ENCODE measurements at places on chromosomes 11 and 22.
A peak's percentile ranks its signal among the peaks of the same experiment; 100 is the strongest.

DNA sequence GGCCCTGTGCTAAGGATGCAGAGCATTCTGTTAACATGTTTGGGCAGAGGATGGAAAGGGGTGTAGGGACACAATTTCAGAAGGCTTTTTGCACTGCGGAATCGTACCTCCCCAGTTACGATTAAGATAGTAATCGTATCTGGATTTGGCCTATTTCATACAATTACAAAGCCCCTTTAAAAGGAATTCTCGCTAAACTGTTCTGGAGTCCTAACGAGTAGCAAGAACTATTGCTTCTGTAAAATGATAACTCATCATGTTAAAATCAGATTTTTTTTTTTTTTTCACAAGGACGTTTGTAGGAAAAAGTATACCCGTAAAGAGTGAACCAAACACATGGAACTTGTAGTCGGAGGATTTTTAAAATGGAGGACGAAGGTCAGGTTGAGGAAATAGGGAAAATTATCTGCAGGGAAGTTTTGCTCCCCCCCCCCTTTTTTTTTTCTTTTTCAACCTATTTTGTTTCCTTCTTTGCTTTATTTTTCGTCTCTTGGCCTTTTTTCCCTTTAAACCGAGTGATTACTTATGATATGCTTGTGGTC lies 934 bp downstream of the HSD17B12 start:
- DNase-seq: no peak

GRCh38 chr11:118918686-118919280 lies 6.9 kb downstream of the BCL9L start:
- peak; percentile 59 for DNase-seq

DNA sequence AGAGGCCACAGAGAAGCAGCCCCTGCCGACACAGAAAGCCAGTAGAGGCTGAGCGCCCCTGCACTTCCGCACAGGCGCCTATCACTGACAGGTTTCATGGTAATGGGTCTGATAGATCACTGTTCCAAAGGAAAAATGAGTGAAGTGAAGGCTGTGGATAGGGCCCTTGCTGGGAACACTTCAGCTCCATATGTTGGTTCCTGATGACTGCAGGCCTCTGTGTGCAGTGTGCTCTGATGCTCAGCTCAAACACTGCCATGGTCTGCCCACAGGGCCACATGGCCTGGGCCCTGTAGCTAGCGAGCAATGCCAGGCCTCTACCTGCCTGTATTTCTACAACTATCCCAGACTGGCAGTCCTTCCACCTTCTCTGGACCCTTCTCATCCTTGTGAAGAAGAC lies 62.7 kb upstream of the CLTCL1 start:
- DNase-seq: no peak

DNA sequence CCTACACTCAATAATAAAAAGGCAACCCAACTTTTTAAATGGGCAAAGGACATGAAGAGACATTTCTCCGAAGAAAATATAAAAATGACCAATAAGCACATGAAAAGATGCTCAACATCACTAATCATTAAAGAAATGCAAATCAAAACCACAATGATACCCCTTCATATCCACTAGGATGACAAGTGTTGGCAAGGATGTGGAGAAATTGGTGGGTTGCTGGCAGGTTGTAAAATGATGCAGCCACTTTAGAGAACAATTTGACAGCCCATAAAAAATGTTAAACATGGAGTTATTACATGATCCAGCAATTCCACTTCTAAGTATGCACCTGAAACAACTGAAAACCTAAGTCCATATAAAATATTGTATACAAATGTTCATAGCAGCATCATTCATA lies 73.2 kb upstream of the LMO2 start:
- no peak for DNase-seq

GRCh38 chr22:40709752-40710413 lies 30.6 kb downstream of the MCHR1 start:
- no peak for DNase-seq

- DNase-seq: no peak
Measured at GRCh38 chr11:61717286-61718033, 35.0 kb upstream of the MYRF start.

DNA sequence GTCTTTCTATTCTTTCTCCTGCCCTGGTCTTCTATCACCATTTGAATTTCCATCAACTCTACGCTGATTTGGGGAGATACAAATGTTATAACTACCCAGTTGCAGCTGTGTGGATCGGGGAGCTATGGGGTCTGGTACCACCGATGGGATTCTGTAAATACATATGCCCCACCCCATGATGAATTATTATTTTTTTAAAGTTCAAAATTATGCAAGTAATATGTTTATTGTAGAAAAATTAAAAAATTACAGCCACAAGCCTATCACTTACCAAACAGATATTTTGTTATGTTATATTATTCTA lies 52.4 kb upstream of the CLMP start:
- no peak for DNase-seq

GRCh38 chr11:58562375-58562800 lies 13.3 kb downstream of the LPXN start:
- DNase-seq: no peak

DNA sequence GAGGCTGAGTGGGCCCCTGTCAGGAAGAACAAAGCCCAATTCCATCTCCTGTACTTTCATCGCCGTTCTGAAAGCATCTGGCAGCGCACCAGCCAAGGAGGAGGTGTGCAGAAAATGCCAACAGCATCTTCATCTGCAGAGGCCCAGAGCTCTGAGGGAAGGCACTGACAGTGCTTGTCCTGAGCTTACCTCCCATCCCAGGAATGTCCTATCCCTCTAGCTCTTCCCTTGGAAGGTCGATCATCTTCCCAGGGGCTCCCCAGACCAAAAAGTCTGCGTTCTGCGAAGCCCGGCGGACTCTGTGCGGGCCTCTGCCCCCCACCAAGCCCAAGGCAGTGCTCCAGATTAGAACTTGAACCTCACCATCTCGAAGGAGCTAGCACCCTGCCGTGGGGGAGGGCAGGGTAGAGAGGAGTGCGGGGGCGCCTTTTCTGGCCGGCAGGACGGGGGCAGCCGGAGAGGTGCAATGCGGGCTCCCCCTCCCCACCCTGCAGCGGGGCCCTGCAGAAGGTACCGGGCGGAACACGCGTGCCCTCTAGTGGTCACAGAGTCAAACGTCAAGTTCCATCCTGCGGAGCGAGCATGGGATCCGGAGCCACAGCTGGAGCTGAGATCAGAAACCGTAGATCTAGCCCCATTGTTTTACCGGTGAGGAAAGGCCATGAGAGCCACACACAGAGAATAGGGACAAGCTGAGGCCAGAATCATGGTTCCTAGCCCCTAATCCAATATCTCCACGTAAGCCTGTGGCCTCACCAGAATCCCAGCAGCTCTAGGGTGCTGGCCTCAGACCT lies 5.0 kb downstream of the SCN2B start:
- peak; percentile 62 for DNase-seq

DNA sequence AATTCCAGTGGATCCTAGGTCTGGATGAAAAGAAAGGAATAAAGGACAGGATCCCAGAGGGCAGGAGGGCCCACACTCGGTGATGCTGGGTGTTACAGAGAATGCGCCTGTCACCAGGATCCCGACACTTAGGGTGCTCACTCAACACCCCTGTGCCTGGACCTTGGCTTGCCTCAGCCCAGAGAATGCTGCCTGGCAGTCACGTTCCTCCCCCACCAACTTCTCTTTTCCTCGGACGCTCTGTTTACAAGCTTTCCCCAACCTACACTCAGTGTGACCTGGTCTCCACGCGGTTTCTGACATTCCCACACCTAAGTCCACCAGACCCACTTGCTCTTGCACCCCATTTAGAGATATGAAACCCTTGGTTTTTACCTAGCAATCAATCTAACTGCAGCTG lies 38.0 kb upstream of the ETS1 start:
- no peak for DNase-seq

- DNase-seq: no peak
Measured at GRCh38 chr11:35983981-35984380, 40.1 kb downstream of the LDLRAD3 start.

GRCh38 chr22:23067023-23067650 lies 3.2 kb upstream of the GNAZ start:
- DNase-seq: no peak

- DNase-seq: no peak
Measured at GRCh38 chr11:69539416-69540117, 58.1 kb downstream of the LINC01488 start.

DNA sequence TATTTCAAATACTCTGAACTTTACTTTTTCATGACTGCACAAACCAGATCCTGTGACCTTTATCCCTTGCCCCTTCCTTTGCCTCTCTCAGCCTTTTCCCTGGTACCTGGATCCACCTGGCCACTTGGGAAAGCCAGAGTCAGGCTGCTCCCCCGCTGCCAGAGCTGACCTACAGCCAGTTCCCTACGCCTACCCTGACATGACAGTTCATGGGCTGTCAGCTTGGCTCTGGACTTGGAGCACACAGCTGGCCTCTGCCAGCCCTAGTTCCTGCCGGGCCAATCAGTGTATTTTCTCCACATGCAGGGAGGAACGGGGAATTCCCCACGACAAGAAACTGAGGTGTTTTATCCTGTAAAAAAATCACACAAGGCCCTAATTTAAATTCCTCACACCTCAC lies 382.6 kb downstream of the INSC start:
- no peak for DNase-seq

GRCh38 chr11:68146704-68147474 lies 25.7 kb upstream of the CHKA start:
- peak; percentile 80 for DNase-seq

DNA sequence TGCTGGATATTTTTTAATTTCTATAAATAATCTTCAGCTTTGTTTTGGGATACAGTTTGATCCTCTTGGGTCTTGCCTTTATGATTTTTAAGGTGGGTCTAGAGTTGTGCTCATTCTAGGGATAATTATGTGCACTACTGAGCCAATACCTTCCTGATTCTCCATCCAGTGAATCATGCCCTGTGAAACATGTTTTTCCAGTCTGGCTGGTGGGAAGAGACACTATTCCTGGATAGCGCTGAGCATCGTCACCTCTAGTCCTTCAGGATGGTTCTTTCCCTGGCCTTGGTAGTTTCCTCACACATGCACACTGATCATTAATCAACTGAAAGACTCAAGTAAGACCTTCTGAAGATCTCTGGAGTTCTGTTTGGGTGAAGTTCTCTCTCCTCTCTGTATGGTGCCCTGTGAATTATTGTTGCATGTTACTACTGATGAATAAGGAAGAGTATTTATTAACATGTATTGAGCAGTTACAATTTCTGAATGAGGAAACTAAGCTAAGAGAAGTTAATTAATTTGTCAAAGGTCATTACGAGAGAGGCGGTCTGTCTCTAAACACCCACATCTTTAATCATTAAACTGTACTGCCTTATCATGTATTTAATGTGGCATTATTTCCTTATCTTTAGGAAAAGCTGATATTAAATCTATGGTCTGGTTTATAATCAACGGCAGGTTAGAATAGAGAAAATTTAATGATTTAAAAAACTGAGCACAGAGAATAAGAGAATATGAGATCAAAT lies 39.1 kb upstream of the LIPT2 start:
- no peak for DNase-seq

DNA sequence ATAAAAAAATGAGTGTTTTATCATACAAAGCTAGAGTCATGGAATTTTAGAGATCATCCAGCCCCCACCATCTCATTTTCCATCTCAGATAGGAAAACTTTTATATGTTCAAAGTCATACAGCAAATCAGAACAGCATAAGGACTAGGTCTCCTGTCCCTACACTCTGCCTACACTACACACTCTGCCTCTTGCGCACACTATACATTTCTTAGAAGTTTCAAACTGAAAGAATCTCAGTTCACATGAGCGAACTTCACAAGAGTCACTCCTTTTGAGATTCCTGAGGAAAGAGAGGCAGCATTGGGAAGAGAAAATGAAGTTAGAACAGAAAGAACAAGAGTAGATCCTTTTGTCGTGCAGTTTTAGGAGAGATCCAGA lies 36.5 kb downstream of the ART5 start:
- DNase-seq: no peak

DNA sequence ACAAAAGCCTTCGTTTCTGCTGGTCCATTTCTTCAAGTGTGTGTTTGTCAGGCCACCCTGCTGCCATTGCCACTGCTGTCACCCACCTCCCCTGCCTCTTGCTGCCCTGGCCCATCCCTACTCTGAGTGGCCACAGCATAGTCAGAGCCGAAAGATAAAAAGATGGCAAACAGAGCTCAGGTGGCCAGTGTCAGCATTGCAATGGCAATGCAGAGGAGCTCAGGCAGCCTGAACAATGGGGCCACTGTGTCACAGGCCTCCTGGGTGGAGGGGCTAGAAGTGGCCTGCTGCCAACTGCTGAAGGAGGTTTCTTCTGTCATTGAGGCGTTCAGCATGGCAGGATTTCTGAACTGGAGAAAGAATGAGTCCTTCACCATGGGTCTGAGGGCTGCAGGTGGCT lies 137.1 kb downstream of the CSNK2A3 start:
- no peak for DNase-seq

DNA sequence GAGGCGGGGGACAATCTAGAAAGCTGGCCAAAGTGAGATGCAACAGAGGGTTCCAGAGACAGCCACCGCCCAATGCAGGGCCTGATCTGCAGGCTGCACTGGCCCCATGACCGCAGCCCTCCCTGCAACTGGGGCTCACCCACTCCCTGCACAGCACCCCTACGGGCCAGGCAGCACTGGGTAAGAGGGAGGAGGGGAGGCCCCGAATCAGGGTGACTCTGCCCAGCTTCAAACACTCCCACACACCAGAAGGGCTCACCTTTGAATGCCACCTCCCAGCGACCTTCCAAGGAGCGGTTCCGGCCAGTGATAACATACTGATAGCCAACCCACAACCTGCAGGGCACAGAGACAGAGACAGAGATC lies 59.3 kb downstream of the DGCR2 start:
- no peak for DNase-seq

DNA sequence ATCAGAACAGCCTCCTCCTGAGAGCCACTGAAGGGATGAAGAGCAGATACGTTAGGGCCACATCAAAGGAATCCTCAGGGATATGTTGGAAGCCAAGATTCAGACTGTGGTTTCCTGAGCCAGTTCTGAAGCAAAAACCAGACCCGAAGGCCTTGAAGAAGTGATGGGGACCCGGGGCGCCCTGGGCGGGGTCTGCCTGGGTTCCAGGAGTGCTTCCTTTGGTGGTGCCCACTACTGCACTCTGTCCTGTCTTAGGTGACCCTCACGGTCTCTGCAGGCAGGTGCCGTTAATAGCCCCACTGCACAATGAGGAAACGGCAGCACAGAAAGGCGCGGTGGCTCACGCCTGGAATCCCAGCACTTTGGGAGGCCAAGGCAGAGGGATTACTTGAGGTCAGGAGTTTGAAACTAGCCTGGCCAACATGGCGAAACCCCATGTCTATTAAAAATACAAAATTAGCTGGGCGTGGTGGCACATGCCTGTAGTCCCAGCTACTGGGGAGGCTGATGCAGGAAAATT lies 12.9 kb upstream of the SH3BP1 start:
- DNase-seq: no peak

DNA sequence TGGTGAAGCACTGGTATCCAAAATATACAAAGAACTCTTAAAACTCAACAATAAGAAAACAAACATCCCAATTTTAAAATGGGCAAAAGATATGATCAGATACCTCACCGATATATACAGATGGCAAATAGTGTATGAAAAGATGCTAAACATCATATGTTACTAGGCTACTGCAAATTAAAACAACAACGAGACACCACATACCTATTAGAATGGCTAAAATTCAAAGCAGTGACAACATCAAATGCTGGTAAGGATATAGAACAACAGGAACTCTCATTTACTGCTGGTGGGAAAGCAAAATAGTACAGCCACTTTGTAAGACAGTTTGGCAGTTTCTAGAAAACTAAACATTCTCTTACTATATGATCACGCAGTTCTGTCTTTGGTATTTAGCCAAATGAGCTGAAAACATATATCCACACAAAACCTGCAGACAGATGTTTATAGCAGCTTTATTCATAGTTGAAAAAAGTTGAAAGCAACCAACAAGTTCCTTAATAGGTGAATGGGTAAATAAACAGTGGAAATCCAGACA lies 38.5 kb downstream of the SIK3 start:
- no peak for DNase-seq

- no peak for DNase-seq
Measured at GRCh38 chr22:35033635-35034296, 32.2 kb upstream of the ISX start.

All from COR-L47 (cell line).